Stimulated activated CD8-positive, alpha-beta memory T cell treated with anti-CD3 and anti-CD28 coated beads, Interleukin-12 subunit alpha, Interleukin-12 subunit beta, amount 100 ng/mL, for 1 hour (primary cell): ENCODE measurements at places on chromosomes 1 and 21.

DNA sequence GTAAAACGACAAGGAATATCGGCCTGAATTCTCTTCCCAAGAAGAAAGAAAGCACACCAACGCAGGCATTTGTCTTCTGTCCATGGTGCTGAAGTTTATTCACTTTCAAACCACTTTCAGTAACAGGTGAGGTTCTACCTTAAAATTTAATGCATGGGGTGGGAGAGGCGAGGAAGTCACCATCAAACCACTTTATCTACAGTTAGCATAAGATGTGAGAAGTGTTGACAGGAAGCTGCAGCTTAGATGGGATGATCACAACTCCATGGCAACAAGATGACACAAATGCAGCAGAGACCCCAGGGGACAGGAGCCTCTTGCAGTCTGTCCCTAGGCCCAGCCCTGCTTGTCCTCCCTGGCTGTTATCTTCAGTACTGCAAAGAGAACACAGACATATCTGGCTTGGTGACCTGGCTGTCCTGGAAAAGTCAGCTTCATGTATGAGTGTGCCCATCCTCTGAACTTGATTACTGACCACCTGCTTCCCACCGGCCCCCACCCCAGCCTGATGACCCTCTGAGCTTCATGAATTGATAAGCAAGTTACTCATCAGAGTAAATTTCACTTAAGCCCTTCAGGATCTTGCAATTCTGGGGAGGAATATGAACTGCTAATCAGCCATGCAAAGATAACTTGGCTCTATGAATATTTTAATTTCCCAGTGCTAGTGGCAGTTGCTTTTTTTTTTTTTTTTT is 1.8 kb downstream of the NPPA start:
- DNase-seq = no peak

- no peak for DNase-seq
Observed at GRCh38 chr21:37368541-37369279, 2.1 kb downstream of the DYRK1A start.

GRCh38 chr1:42379794-42380585 is 602 bp upstream of the RIMKLA start:
- DNase-seq = no peak

GRCh38 chr1:9689971-9690381 is 38.4 kb downstream of the PIK3CD start:
- DNase-seq = no peak

- DNase-seq = no peak
Observed at GRCh38 chr1:85166351-85166750, 34.5 kb downstream of the SYDE2 start.

DNA sequence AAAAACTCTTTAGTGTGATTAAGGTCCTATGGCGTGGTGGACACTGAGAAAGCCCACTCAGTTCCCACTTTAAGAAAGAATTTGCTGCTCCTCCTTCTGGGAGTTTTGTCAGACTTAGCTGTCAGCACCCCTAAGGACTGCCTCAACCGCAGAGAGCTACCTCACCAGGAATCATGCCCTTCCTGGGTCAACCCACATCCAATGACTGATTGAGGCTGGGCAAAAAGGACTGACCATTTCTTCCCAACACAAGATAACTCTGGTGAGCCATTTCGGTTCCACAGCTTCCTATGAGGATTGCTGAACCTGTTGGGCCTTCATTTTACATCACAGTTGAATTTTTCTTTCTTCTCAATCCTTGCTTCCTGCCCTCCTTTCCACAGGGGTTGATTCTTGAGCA is 197.9 kb downstream of the NCAM2 start:
- DNase-seq = no peak

- no peak for DNase-seq
Observed at GRCh38 chr1:172944931-172945330, 105.8 kb downstream of the TNFSF18 start.
